Keratinocyte (primary cell): ENCODE measurements at places on chromosomes 16 and 17. TPM values are rescaled to one million over a fixed set of nuclear protein-coding genes. Genes with fewer than 3 reads are reported as not detected.

The RNFT1 gene
- 11.8 to 13.4 TPM (median 12.0 TPM) in 3 replicates for polyA plus RNA-seq

The ZSCAN10 gene
- not detected in 3 replicates for polyA plus RNA-seq

The PIK3R6 gene
- polyA plus RNA-seq: 0.02 to 0.06 TPM (median 0.03 TPM) in 3 replicates

The CACNA1H gene
- polyA plus RNA-seq: 0.05 to 0.06 TPM in 2 of 3 replicates, not detected in the other

The CCL1 gene
- polyA plus RNA-seq: not detected in 3 replicates

The CPNE7 gene
- polyA plus RNA-seq: 6.2 to 12.4 TPM (median 9.1 TPM) in 3 replicates

The OR2C1 gene
- 0.14 to 0.15 TPM (median 0.14 TPM) in 3 replicates for polyA plus RNA-seq

The FAM83G gene
- 23.2 to 29.8 TPM (median 23.7 TPM) in 3 replicates for polyA plus RNA-seq

The C16orf54 gene
- polyA plus RNA-seq: not detected in 3 replicates

- no peak for DNase-seq
These were observed at the start of gene ZSCAN10 for GRCh38 chr16:3098459-3099394. ZSCAN10 (minus strand) TSS chr16:3099294; CDS start chr16:3092937, 6,357 bp downstream.

- no peak for DNase-seq
These were observed 12.9 kb upstream of the P2RX1 start for GRCh38 chr17:3929181-3929580.

DNA sequence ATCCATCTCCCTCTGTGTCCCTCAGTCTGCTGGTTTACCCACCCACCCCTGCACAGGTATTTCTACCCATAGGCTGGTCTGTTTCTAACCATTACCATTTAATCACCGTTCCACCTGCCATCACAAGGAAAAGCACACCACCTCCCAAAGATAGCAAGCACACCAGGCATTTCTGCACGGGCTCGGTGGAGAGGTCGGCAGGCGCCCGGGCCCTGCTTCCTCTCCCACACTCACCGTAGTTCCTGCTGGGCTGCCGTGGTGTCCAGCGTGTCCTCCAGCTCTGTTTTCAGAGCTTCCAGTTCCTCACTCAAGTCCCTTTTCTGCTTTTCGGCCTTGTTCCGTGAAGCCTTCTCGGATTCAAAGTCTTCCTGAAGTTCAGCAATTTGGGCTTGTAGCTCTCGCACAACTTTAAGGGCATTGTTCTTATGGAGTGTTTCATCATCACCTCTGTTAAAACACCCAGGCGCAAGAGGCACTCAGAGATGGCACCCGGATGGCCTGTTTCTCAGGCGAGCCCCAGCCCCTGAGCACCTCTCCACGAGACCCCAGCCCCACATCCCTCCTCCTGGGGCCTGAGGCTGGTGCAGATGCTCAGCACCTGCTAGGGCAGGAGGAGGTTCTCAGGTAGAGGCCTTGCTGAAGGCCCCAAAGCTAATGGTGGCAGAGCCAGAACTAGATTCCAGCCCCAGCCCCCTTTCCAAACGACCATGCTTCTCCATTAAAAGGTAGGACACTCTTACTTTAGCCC is 69.0 kb downstream of the NDEL1 start:
- no peak for DNase-seq

- DNase-seq: no peak
These were observed 152.0 kb upstream of the CDC42EP4 start for GRCh38 chr17:73463821-73464220.

- DNase-seq: no peak
These were observed 6.8 kb downstream of the CACNG4 start for GRCh38 chr17:66971264-66971663.

GRCh38 chr16:26614237-26614841 is 452.4 kb upstream of the C16orf82 start:
- DNase-seq: no peak

DNA sequence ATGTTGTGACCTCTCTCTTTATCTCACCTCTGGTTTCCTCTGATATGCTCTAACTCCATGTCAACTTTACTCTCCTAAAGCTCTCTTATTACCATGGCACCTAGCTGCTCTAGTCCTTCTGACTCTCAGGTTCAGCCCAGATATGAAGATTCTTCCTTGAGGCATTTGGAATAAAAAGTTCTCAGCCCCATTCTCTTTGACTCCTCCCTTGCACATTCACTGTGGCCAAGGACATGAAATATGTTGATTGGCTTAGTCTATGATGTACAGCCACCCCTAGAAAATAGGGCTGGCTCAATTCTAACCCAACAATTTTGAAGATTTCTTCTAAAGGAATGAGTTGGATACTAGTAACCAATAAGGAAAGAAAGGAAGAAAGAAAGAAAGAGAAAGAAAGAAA is 20.8 kb upstream of the GAS7 start:
- no peak for DNase-seq

DNA sequence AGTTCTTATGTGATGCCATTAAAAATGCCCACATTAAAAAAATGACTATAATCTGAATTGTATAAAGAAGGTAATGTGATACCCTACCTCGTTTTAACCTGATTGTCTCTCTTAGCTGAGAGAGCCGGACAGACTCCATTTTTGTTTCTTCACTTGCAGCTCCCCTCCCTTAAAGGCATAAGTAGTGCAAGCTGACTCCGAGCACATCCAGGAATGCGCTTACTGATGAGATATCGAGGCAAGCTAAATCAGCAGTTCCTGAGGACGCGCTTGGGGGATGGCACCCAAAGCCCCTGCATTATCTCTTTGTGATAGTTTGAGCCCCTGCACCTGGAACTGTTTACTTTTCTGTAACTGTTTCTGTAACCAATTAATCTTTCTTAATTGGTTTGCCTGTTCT is 6.3 kb downstream of the KRT24 start:
- no peak for DNase-seq

- DNase-seq: no peak
These were observed 3.3 kb upstream of the N4BP1 start for GRCh38 chr16:48613061-48613957.

GRCh38 chr17:42386777-42387657 is 1.2 kb downstream of the STAT3 start:
- no peak for DNase-seq

DNA sequence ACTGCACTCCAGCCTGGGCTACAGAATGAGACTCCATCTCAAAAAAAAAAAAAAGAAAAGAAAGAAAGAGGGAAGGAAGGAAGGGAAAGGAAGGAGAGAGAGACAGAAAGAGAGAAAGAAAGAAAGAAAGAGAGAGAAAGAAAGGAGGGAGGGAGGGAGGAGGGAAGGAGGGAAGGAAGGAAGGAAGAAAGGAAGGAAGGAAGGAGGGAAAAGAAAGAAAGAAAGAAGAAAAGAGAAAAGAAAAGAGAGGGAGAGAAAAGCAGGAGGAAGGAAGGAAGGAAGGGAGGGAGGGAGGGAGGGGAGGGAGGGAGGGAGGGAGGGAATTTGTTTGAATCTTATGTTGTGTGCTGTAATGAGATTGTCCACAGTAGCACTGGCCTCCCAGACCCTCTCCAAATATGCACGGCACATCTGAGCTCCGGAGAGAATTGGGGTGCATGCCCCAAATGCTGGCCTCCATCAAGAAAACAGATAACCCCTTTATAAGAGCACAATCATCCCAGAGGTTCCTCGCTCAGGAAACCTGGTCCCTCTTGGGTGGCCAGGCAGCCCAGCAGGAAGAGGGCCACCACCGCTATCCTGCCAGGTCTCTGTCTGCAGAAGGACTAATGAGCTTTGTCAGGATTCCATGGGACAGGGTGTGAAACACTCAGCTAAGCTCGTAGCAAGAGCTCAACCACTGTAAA is 8.8 kb upstream of the EIF1 start:
- DNase-seq: no peak

DNA sequence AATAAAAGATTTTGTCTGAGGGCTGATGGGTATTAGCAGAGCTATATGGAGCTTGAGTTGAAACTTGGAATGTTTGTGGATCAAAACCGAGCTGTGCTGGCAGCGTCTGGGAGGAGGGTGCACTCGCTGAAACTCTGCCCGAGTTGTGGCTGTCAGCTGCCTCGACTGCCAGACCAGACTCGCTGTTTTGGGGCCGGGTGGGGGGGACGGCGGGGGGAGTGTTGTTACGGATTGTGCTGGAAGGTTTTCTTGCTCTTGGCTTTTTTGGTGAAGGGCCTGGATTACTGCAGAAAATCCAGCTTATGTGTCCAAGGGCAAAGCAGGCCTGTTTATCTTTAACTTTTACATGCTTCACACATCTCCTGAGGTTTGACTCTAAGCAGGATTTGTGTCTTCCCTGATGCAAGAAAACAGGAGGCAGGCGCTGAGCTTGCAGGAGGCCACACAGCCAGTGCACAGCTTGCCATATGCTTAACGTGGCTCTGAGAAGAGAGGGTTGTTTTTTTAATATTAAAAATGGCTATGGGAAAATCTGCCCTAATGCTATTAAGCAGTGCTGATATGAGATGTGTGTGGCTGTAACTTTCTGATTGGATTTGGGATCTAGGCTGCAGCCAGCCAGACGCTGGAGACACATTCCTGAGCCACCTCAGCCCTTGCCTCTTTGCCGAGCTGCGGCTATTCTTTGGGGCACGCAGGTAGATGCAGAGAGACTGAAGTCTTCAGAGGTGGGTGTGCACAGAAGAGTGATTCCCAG is 20.5 kb upstream of the RPTOR start:
- no peak for DNase-seq

DNA sequence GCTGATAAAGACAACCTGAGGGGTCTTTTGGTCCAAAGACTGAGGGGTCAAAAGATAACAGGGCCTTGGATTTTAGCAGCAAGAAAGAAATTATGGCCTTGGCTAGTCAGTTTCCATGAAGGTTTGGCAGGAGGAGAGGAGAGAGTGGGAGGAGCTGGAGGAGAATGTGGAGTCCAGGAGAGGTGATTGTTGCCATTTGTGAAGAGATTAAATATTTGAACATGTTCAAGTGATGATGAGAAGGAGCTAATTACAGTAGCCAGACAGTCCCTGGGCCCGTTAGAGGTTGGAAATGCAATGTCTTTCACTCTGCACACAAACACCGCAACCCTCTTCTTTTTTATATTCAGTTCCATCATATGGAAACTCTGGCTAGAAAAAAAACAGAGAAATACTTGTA is 68.6 kb downstream of the TNRC6C start:
- DNase-seq: no peak

- no peak for DNase-seq
These were observed 11.9 kb upstream of the CCL17 start for GRCh38 chr16:57392694-57393093.

- DNase-seq: no peak
These were observed 189.1 kb downstream of the CEP112 start for GRCh38 chr17:66002812-66003211.

DNA sequence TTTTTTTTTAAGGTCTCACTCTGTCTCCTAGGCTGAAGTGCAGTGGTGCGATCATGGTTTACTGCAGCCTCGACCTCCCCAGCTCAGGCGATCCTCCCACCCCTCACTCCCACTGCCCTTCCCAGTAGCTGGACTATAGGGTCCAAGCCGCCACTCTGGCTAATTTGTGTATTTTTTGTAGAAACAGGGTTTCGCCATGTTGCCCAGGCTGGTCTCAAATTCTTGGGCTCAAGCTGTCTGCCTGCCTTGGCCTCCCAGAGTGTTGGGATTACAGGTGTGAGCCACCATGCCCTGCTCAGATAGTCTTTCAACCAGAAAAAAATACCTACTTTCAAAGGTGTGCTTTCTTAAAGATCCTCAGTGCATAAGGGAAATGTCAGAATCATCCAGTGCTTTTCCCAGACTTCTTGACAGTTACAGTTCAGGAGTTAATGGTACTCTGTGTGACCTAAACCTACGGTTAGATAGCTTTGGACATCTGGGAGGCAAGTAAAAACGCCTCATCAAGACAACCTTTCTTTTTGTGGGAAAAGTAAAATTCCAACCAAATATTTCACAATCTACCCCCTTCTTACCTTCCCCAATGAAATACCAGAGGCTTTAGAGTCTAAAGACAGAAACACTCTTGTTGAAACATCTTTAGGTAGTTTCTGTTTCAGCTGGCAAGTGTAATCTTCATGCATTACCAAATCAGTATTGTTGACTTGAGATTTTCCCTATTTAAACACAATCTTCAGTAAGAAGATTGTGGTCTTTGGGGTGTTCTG is 6.8 kb downstream of the RSPRY1 start:
- DNase-seq: no peak

GRCh38 chr17:27531469-27531961 is 75.3 kb downstream of the KSR1 start:
- no peak for DNase-seq

GRCh38 chr17:12104831-12105230 is 84.2 kb downstream of the MAP2K4 start:
- DNase-seq: no peak

DNA sequence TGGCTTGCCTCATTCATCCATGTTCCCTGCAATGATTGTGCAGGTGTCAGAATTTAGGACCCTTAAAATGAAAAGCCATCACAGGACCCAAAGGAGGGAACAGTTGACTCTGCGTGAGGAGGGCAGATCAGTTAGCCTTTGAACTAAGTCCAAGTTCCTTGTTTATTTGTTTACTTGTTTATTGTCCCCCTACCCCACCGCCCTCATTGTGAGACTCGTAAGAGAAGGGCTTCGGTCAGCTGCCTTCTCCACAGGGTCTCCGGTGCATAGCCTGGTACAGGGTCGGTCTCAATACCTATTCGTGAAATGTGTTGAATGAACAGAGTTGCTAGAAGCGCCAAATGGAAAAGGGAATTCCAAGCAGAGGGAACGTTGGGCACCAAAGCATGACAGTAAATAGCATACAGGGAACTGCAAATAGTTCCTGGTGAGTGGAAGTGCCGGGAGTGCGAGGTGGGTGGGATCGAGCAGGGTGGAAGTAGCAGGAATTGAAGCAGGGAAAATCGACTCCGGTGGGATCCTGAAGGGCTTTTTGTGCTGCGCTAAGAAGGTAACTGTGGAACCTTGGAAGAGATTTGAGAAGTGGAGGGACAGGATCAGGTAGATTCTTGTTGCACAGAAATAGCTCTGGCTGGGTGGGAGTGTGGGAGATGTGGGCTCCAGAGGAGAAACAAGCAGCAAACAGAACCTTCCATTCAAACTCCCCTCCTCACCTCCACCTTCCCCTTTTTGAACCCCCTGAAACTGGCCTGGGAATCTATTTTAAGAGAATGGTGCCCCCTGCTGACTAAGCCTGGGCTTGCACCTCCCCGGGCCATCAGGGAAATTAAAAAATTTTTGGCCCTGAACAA is 12.7 kb downstream of the SLC35B1 start:
- no peak for DNase-seq

DNA sequence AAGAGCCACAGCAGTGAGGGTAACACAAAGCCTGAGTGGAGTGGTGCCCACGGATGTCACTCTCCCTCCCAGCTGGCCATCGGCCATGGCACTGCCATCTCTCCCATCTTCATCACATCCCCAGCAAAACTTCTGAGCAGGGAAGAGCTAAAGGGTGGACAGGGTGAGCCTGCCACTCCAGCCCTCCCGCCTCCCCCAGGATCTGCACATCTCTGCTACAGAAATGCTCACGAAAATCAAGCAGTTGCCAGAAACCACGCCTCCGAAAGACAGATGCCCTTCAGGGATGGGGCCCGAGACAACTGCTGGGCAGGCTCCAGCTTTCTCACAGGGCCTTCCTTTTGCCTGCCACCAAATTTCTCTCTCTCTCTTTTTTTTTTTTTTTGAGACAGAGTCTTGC is 3.6 kb downstream of the GRIN2C start:
- DNase-seq: no peak
